Effector CD4-positive, alpha-beta T cell (primary cell): ENCODE measurements at places on chromosomes 1 and 21.

- DNase-seq = no peak
These were observed 4.0 kb upstream of the ZBTB40 start for GRCh38 chr1:22447621-22448111.

DNA sequence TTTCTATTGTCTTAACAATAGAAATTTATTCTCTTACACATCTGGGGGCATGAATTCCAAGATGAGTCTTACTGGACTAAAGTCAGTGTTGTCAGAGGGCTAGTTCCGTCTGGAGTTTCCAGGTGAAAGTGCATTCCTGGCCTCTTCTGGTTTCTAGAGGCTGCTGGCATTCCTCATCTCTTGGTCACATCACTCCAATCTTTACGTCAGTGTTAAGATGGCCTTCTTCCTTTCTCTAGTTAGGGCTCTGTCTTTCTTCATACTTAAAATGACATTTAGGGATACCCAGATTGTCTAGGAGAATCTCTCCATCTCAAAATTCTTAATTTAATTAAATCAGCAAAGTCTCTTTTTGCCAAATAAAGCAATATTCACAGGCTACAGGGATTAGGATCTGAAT is 13.3 kb upstream of the PDC start:
- no peak for DNase-seq

DNA sequence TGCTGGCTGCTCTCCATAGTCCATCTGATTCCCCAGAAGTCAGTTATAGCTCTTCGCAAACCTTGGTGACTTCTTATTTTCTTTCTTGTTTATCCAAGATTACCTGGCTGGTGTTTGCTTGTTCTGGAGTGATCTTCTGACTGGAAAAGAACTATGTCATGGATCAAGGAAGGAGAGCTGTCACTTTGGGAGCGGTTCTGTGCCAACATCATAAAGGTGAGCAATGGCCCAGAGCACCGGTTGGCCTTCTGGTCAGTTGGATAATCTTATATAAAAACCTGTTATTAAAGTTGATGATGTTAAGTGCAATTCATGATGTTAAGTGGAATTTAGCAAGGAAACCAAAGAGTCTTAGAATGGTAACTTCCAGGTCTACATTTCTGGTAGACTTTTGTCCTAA is 672 bp downstream of the DHDDS start:
- DNase-seq = no peak

- no peak for DNase-seq
These were observed 272.7 kb downstream of the FAM72C start for GRCh38 chr1:143699115-143699514.

DNA sequence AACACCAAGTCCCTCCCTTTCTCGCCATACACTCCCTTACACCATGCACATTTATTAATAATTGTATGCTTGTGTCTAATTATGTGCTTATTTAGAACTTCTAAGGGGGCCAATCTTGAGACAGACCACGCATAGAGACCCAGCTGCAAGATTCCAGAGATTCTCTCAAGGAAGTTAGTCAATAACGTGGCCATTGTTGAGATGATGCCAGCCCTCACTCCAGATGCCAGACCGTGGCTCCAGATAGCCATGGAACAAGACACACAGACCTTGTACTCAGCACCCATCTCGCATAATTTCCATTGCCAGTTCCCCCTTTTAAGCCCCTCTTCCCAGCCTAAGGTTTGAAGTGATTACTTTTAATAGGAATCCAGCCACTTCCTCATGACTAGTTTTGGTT is 62.4 kb downstream of the DIRAS3 start:
- DNase-seq = no peak

DNA sequence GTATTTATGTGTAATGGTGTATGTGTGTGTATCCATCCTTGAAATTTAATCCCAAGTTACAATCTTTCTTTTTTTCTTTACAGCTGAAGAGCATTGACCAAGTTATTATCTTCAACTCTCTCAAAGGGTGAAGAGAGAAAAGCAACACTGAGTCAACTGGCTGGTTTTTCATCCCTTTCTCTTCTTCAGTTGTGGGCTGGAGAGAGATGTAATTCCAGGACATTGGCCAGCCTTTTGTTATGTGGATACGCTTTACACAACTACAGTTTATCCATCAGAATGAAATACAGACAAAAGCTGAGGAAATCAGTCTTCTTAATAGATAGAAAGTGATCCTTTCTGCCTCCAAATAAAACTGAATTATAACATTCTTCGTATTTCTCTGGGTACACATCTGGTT is 357.0 kb upstream of the NCAM2 start:
- no peak for DNase-seq

DNA sequence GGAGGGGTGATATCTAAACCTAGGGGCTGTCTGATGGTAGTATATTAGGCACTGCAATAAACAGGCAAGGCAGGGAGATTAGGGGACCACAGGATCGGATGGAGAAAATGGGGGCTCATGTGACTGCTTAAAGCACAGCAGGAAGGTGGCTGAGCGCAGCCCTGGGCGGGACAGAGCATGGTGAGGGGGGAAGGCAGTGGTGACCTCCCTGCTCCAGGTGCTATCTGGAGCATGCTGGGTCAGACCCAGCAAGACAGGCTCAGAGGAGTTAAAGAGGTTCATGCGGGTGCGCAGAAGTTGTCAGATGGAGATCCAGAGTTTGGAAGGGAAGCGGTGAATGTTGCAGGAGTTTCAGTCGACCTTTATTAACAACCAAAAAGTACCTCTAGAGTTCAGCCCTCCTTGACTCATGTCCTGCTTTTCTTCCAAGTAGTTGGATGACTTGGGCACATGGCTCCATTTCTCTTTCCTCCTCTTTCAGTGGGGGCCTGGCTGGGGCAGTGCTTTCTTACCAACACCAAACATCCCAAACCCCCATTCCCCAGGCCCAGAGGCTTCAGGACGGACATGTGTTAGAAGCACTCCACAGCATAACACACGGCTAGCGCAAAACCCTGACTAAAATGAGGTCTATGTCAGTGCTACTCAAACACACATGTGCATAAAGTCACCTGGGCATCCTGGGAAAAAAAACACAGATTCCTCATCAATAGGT is 41.5 kb downstream of the CAPN9 start:
- no peak for DNase-seq

- no peak for DNase-seq
These were observed 333.4 kb upstream of the ADGRL2 start for GRCh38 chr1:81467383-81467782.

DNA sequence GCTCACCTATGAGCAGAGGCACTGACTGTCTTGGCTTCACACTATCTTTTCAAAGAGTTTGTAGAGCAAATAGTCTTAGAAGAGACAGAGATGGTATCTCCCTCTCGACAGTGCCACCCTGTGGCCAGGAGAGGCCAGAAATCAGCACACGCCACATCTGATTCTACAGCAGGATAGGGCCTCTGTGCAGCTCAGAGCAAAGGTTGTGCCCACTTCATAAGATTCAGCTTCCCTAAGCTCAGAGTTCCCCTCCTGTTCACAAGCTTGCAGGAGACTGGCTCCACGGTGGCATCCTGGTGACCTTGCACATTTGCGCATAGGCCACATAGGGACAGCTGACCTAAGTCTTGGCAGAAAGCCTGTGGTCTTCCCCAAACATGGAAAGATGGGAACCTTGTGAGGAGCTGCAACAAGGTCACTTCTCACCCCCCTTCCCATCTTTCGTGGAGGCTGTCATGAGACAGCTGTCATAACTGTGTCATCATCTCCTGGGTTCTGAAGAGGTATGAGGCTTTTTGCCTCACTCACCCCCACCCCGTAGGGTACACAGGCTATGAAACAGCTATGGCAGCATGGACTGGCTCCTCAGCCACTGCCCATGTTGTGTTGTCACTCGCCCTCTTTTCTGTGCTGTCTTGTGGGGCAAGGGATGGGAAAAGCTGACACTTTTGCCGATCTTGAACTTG is 3.0 kb downstream of the ITLN2 start:
- DNase-seq = peak; percentile 51

DNA sequence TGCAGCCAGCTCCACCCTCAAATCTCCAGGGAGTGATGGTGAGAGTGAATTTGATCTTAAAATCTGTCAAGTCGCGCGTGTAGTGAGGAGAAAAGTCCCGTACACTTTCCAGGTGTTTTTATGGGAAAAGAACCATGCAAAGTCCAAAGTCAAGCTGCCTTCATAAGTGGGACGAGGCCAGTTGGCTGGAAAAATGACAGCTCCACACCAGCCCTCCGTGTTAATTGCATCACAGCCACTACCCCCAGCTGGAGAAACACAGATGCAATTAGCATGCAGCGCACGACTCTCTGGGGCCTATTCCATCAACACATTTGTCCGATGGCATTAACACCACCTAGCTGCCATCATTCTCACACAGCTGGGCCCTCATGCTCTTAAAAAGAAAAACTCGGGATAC is 68.4 kb downstream of the KLHDC7A start:
- no peak for DNase-seq

- no peak for DNase-seq
These were observed 371.8 kb downstream of the NPHP4 start for GRCh38 chr1:5620418-5620817.

DNA sequence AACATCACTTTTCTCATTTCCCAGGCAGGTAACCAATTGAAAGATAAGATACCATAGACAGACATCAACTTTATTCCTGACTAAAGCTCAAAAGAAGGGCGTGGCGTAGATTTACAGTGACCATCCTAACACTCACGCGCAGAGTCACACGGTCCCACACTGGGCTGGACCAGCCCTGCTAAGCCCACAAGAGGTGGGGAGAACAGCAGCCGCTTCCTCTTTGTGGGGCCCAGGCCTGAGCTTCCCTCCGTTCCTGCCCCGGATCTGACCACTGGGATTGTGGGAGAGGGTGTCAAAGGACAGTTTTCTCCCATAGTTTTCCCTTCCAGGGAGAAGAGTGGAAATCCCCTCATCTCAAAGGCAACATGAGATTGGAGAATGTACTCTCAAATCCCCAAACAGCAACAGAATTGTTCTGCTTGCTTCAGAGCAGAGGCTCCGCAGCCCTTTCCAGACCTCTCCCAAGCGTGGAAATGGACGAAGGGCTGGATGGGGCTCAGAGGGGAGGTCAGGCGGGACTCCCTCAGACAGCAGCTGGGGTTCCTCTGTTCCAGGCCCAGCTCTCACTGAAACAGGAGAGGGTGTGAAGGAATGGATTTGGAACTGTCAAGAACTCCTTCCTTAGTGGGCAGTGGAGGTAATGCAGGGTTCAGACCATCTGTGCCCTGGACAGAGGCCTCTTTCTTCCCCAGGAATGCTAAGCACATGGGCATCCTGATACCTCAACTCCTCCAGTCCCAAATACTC is 33.7 kb downstream of the L1TD1 start:
- DNase-seq = no peak

DNA sequence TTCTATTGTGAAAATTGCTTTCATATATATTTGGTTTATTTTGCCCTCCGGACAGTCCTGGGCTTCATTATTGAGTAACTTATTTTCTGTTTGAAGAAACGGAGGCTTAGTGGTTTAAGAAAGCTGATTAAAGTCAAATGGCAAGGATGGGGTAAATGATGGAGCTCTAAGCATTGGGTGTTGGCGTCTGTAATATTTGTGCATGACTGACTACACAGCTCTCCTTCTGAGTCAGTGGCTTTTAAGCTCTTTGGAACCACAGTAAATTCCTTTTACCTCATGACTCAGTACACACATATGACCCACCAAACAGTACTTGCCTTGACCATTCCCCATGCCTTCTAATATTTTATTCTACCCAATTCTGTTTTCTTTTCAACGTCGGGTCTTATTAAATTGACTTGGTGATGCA is 21.0 kb downstream of the B3GALT5 start:
- no peak for DNase-seq

DNA sequence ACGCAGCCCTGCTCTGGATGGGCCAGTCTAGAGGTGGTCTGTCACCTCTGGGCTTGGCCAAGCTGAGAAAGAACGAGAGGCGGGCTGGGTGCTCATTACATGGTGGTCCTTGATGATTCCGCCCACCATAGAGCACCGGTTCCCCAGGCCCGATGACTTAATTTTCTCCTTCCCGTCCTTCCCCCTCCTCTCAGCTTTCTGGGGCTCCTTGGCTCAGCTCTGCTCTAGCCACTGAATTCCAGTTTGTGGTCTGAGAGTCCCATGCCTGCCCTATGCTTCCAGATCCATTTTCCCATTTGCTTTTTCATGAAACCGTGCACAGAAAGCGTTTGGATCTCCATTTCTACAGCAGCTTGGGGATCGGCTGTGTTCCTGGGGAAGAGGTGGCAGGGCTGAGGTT is 318.5 kb upstream of the C1orf174 start:
- no peak for DNase-seq

- no peak for DNase-seq
These were observed 13.9 kb downstream of the DLGAP3 start for GRCh38 chr1:34915521-34915920.

GRCh38 chr1:107357376-107357775 is 216.5 kb downstream of the NTNG1 start:
- DNase-seq = no peak

DNA sequence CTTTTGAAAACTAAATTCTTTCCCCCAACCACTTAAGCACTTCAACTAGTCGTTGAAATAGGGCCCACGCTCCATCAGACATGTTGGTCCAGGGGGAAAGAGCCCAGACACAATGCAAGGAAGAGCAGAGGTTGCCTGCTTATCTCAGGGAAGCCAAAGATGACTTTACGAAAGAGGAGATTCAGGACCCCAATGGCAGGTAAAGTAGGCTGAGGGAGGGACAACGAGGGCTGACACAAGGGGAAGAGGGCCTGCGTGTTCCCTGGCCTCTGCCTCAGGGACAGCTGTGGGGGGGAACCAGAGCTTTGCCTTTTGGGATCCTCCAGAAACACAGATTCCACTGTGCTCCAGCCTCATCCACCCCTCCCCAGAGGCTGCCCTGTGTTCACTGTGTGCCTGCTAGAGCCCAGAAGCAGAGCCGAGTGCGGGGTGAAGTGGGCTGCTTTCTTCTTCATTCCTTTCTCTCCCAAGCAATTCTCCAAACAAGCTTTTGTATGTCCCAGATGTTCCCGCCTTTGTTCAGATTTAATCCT is 135.5 kb upstream of the GRIK3 start:
- DNase-seq = no peak

DNA sequence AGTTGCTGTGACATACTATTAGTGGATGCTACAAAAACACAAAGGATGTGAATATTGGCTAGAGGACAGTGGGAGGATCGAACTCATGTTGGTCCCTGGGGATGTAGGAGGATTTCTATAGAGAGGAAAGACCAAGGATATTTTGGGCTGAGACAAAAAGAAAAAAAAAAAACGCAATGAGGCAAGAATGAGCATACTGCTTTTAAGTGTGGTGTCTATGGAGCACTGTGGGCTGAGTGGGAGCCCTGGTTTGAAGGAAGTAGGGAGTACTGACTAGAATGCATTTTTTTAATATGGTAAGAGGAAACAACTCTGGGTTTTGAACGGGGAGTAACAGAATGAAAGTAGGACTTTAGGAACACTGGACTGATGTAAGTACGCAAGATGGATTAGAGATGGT is 450.7 kb downstream of the NEGR1 start:
- no peak for DNase-seq

GRCh38 chr1:218785928-218786327 is 387.8 kb upstream of the LYPLAL1 start:
- DNase-seq = no peak
